Stimulated activated CD4-positive, alpha-beta T cell treated with anti-CD3 and anti-CD28 coated beads, Interleukin-1b, Interleukin-23, amount 100 ng/mL, for 1 hour (primary cell): ENCODE measurements at places on chromosomes 6 and 20.

- no peak for DNase-seq
Measured at GRCh38 chr6:28947831-28948270, 24.1 kb upstream of the TRIM27 start.

- no peak for DNase-seq
Measured at GRCh38 chr6:148239215-148239614, 103.4 kb upstream of the SASH1 start.

DNA sequence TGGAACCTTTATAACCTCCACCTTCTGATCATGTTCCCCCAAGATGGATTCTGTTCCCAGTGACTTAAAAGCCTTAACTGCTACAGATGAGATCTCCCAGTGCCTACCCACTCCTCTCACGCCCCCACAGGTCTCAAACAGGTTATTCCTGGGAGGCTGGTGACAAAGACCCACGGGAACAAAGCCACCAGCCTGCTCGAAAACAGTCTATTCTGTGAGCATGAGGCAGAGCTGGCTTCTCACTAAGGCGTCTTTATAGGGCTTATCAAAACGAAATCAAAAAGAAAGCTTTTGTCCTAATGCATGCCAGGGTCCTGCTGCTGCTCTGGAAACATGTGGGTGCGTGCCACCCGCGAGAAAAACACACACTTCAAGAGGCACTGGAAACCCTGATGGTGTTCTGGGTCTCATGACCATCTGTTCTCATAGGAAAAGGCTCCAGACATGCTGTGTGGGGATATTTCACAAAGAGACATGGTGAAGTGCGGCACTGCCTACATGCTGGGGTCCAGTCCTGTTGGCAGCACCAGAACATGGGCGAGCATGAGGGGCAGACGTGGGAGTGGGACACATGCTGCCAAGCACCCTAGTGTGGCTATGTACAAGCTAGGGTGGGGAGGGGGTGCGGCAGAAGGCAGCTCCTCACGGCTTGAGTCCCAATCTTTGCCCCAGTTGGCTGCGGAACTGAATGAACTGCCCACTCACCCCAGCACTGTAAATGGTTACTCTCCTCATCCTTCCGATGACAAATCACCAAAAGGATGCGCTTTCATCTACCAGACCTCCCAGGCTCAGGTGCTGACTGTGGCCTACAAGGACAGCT, 2.1 kb downstream of the FKBP1A start:
- DNase-seq, result no peak

- DNase-seq, result no peak
Measured at GRCh38 chr6:43971776-43972126, 155.5 kb downstream of the MRPL14 start.

DNA sequence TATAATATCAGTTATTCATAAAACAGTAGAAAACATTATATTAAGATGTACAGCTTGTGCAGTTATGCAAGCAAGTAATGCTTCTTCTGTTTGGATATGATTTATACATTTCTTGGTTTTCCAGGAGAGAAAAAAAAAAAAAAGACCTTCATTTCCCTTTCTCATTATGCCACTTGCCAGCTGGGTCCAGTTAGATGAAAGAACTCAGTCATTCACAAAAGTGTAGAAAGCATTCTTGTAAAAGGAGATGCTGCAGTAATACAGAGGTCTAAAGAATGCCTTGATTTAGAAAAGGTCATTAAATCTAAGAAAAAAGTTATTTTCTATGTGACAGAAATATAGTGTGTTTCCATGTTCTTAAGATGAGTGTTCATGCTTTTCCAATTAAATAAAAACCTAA, 7.4 kb downstream of the PDE7B start:
- no peak for DNase-seq

- DNase-seq, result no peak
Measured at GRCh38 chr6:45591306-45591705, 213.6 kb upstream of the SUPT3H start.

DNA sequence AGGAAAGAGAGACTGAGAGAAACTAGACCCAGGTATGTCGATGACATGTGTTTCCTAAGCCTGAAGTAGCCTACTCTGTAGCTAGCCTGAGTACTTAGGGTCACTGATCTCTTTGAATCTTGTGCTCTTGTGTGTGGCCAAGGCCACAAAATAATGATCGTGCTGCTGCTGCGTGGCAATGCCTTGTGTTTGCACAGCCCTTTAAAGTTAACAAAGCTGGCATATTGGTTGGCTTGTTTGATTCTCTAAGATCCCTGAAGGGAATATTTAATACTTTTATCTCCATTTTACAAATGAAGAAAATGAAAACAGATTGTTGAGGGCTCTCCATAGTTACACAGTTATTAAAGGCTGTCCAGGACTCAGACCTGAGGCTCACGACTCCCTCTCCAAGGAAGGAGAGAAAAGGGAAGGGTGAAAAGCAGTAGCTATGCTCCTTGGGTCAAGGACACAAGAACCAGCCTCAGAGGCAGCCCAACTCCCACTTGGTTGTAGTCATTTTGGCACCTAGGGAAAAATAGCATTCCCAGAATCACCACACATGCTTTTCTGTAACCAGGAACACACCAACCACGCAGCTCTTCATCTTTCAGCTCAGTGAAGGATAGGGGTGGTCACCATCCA, 130.7 kb downstream of the LRFN2 start:
- DNase-seq, result no peak

DNA sequence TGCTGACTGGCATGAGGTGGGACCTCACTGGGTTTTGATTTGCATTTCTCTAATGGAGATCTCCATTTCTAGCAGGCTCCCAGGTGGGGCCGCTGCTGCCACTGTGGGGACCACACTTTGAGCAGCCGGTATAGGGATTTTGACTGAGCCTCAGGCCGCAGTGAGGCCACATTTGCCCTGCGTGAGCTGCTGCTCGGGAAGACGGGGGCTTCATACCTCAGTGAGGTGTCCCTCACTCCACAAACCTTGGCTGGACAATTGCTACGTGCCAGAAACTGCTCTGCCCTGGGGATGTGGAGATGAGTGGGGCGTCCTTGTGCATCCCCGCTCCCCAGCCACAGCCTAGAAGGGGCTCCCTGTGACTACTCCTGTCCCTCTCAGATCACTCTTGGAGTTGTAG, 134.3 kb downstream of the ANKRD60 start:
- DNase-seq, result no peak

DNA sequence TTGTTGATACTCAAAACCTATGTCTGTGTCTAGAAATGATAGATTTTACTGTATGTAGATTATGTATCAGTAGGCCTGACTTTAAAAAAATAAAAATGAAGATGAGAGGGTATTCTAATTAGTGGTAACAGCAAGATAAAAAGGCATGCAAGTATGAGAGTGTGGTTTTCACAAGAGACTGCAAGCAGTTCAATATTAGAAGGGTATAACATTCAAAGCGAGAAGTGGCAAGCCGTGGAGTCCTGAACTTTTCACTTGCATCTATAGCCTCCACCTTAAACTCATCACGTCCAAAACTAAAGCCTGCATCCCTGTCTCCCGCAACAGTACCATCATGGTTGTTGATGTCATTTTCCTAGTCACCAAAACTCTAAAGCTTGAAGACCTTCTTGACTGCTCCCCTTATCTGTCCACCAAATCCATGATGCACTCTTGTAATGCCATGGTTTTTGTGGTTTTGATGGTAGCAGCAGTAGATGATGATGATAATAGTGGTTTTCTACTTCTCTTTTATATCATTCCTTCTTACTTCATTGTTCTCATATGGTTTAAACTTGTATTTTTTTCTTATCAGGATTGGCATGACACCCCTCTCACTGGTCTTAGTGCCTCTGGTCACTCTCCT, 9.2 kb upstream of the CGA start:
- DNase-seq, result no peak

DNA sequence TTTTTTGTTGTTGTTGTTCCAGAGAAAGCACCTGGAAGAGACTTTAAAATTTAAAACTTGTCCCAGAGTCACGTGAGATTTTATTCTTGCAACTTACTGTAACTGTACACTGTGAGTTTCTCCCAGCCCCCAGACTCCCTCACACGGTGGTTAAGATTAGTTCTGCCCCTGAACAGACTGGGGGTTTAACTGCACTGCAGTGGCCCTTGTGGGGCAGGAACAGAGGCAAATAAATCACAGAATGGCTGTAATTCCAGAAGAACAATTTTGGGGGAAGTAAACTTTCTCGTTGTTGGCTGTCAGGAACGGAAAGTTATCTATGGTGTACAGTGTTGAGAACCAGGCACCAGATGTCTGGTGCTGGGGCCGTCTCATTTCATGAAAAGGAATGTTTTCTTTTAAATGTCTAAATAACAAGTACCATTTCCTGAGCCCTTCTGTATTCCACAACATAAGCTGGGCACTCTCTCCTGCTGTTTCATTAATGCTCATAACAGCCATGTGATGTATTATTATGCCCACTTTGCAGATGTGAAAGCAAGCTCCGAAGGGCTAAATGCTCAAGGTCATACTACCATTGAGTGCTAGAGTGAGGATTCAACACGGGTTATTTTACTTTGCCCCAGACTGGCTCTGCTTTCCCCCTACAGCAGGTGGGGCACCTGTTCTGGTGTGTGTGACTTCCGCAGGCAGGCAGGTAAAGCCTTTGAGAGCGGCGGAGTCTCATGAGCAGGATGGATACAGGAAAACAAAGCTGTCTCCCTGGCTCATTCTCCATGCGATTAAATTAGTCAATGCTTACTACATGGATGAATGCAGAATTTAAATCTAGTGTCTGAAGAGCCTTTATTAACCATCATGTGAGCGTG, 30.5 kb downstream of the CNKSR3 start:
- DNase-seq, result no peak

DNA sequence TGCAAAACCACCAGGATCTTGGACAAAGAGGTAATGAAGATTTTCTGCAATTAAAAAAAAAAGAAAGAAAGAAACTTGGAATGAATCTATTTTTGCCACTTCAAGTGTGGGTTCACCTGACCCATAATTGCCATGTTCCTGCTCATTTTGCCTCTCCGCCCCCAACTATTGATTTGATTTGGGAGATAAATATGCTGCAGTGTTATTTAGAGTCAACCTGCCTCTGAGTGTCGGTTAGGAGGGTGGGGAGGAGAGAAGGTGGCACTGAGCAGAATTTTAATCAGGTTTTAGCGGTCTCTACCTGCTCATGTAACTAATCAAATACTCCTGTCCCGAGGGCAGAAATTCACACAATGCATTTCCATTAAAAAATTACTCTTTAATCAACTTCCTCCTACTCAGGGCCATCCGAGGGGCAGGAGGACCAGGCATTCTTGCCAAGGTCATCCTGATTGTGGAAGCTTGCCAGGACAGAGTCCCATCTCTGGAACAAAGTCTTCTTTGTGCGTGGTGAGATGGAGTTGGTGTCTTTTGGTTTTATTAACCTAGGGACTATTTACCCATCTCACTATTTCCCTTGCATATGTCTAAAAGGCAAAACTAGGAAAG, 300.1 kb downstream of the CDH26 start:
- DNase-seq, result no peak

DNA sequence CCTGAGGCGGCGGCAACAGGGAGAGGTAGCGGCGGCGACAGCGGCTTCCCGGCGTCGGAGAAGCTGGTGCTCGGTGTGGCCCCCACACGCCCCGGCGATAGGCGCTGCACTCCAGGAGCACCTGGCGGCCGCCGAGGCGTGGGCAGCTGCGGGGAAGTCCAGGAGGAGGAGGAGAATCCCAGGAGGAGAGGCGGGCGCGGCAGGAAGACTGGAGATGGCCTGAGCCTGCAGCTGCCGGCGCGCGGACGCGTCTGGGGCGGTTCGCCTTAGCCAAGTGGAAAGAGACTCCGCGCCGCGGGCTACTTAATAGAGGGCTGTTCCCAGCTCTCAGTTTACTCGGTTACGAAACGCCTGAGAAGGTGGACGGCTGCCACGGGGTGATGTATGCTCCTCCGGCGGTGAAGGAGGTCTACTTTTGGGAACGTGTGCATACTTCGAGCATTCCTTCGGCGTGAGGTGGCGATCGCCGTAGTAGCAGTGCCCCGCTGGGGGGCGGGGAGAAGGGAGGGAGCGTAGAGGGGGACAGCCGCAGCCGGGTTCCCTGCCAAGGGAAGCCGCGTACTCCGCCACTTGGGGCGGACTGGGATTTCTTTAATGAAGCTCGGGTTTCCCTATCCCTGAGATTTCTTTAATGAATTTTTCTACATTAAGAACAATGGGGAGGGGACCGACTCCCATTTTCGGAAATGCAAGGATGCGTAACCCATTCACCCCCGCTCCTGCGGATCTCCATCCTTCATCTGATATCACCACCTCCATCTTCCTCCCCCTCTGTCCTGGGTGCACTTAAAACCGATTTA, at the start of gene COL12A1:
Gene COL12A1 (minus strand): TSS at position 278 of the 800 bp plus-strand sequence. CDS start 3,261 bp downstream, outside the sequence.
- DNase-seq, result no peak

DNA sequence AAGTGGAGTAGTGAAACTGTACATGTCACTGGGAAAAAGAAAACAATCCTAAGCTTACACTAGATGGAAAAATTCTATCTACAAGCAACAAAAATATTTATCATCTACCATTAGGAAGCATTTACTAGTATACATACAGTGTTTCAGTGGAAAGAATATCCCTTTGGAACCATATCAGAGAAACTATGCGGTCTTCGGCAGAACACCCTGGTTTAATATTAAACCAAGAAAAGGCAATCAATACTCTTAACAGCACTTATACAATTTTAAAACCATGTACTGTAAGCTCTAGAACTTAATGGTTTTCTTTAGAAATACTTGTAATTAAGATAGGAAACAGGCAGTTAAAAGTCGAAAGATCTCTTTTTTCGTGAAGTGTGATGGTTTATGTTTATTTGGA, 32.3 kb downstream of the GCLC start:
- DNase-seq, result no peak

GRCh38 chr6:1615853-1616420, 6.2 kb downstream of the FOXC1 start:
- DNase-seq, result no peak

- no peak for DNase-seq
Measured at GRCh38 chr20:36094497-36094896, 60.0 kb upstream of the EPB41L1 start.

- DNase-seq, result no peak
Measured at GRCh38 chr6:149897015-149897697, 757 bp downstream of the RAET1E start.

GRCh38 chr6:45027126-45027525, 301.0 kb upstream of the RUNX2 start:
- no peak for DNase-seq

- DNase-seq, result no peak
Measured at GRCh38 chr6:108968325-108969316, 120.4 kb downstream of the ARMC2 start.

- DNase-seq, result no peak
Measured at GRCh38 chr20:11918391-11918845, 725 bp downstream of the BTBD3 start.

- DNase-seq, result no peak
Measured at GRCh38 chr6:70142034-70142433, 160.8 kb downstream of the COL9A1 start.

GRCh38 chr20:57066126-57066900, 200.1 kb downstream of the BMP7 start:
- DNase-seq, result no peak

DNA sequence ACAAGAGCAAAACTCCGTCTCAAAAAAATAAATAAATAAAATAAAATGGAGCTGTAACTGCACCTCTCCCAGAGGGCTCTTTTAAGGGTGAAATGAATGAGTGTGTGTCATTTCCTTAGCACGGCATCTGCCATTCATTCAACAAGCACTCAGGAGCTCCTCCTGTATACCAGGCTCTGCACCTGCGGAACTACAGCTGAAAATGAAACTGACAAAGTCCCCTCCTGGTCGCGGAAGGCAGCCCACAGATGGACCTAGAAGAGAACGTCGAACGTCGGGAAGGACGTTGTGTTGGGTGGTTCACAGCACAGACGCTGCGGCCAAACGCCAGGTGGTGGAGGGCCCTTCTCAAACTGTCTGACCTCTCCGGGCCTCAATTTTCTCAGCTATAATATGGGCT, 256.4 kb downstream of the TFAP2C start:
- no peak for DNase-seq

GRCh38 chr6:113684382-113684901, 172.7 kb upstream of the MARCKS start:
- DNase-seq, result no peak
